ENCODE measurements at places on chromosomes 6 and 20.
A peak's percentile ranks its signal among the peaks of the same experiment; 100 is the strongest.

GRCh38 chr6:25462235-25462897, 183.2 kb downstream of the CARMIL1 start:
- no peak for DNase-seq

- DNase-seq = peak; percentile 94
Observed at GRCh38 chr6:26568601-26569432, 27.9 kb upstream of the ABT1 start.

- DNase-seq = no peak
Observed at GRCh38 chr20:48898210-48898609, 23.3 kb upstream of the ARFGEF2 start.

DNA sequence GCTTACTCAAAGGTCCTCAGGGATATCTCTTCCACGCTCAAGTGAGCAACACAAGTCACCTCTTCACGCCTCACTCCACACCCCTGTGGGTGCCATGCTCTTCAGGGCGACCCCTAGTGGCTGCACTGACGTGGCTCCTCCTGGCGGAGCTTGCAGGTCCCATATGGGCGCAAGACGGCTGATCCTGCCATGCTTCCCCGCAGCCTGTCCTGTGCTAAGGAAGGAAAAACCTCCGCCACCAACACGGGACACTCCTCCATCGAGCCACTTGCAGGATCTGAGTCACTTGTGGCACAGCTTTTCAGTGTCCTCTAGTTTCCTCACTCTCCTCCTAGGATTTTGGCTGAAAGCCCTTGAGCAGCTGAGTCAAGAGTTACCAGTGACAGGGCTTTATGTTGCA, 90.7 kb downstream of the KHDC1L start:
- no peak for DNase-seq

GRCh38 chr6:135498185-135498841, 773 bp upstream of the AHI1 start:
- peak; percentile 75 for DNase-seq

- DNase-seq = no peak
Observed at GRCh38 chr6:33699131-33699530, 12.4 kb downstream of the UQCC2 start.

- DNase-seq = no peak
Observed at GRCh38 chr6:72683797-72684196, 61.9 kb downstream of the KCNQ5 start.

GRCh38 chr6:45813943-45814342, 201.7 kb downstream of the CLIC5 start:
- no peak for DNase-seq

DNA sequence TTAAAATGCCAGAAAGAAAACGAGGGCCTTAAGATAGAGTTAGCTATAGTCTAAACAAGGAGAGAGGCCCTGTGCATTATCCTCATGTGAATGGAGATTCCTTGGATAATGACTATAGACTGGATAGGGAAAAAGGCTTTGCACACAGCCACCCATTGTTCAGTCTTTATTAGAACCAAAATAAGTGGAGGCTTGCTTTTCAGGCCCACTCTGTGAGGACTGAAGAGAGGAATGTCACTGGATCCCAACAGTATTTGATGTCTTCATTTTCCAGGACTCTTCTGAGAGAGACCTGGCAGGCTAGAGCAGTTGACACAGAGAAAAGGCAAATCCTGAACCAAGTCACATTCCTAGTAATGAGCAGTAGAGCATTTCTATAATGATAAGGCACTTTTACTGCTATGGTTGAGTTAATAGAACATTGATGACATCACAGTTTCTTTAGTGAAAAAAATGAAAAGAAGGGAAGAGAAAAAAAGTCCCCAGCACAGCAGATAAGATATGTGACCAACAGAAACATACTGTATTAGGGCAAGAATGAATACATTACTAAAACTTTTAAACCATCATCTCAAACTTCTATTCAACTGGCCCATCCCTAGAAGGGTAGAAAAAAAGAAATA, 315.1 kb downstream of the EPHA7 start:
- no peak for DNase-seq

DNA sequence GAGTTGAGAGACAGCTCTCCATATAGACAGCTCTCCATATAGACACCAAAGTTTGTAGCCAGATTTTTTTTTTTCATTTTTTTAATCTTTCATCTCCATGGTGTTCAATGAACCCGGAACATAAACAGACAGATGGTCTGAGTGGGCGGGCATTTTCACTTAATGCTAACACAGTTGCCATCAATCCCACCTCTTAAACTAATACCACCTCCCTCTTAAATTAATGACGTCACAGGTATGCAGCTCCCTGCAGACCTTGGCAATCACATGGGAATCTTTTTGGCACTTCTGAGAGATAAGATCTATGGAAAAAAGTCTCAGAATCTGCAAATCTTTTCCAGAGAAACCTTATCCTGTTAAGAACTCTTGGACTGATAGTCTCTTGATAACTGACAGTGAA, 43.2 kb downstream of the PFDN4 start:
- no peak for DNase-seq

DNA sequence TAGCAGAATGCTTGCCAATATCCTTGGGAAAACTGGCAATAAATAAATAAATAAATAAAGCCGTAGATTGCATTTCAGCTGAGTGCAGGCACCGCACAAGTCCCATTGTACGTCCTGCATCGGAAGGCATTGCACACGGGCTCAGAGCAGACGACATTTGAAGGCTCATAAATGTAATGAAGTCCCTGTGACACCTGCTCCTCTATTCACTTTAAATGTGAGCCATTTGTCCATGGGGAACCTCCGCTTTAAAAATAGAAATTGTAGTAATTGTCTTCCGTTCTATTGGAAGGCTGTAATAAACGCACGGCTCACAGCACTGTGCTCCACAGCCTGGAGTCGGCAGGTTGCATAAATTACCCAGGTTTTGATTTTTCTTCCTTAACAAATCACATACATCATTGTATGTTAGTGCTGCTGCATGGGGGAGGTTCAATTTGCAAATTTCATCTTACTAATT, 32.6 kb downstream of the MYT1 start:
- DNase-seq = no peak

DNA sequence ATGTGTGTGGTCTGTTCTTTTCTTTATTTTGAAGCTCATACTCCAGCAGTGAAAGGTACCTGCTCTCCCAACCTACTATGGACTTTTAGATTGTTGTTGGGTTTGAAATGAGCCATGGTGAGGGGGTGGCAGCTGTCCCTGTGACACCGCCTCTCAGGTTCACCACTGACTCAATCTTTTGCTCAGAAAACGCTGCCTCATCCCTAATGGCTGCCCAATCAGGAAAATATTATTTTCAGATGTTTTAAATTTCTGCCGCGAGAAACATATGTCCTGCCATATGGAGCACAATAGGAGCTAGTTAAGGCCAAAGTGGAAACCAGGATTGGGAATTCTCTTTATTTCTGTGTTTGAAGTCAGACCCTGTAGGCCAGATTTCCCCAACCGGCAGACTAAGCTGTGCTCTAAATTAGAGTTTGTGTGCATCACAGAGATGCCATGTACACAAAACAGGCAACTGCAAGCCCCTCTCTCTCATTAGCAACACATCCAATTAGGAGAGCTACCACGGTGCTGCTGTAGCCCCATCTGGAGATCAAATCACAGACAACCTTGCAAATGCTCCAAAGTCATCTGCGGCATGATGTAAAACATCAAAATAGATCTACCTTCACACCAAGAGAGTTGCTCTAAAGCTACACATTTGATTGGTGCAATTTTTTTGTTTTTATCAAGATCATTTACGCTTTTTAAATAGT, 144.1 kb upstream of the BACH2 start:
- DNase-seq = no peak

DNA sequence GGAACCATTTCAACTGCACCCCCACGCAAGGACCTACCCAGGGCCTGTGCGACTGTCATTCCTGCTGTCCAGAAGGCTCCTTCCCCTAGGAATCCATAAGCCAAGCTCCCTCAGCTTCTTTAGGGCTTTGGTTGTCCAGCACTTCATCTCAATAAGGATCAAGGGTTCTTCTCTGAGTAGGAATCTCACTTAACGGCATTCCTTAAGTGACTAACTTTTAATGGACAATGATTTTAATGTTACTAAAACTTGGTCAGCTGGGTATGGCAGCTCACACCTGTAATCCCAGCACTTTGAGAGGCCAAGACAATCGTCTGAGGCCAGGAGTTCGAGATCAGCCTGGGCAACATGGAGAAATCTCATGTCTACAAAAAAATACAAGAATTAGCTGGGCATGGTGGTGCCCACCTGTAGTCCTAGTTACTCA, 13.4 kb downstream of the UBE2V1 start:
- DNase-seq = no peak

DNA sequence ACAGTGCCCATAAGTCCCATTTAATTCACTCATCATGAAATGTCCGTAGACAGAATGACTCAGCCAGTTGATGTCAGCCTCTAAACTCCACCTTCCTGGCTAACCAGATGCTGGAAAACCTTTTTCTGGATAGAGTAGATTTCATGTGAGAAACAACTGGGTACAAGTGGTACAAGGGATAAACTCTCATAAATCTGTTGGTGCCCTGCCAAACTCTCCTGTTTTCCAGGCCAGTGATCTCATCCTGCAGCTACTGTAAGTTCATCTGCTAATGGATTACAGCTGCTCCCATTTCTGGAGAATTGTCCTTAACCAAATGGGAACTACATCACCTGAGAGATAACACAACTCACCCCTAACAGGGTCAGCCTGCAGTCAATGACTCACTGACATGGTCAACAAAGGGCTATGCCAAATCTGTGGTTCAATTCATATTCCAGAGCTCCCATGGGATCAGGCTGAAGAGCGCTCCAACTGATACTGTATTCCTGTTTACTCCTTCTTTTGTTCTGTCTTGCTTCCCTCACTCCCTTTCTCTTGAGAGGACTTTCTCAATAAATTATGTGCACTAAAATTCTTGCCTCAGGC, 210.1 kb upstream of the HDDC2 start:
- no peak for DNase-seq

Data from globus pallidus (tissue), 1 donor.